ENCODE measurements at places on chromosomes 1 and 21. TPM values are rescaled to one million over a fixed set of nuclear protein-coding genes. Genes with fewer than 3 reads are reported as not detected.

GRCh38 chr1:248805876-248806275 is 19.8 kb downstream of the SH3BP5L start:
- no peak for DNase-seq
- H3K36me3 ChIP-seq = no peaks in the 10 kb centered on the region
- no peak overlapping the region for H3K4me3 ChIP-seq
- peak overlapping the region; percentile 79 for H3K27ac ChIP-seq

GRCh38 chr1:224217655-224218623 is 34.9 kb downstream of the DEGS1 start:
- H3K4me1 ChIP-seq = peaks cover 5% of the 10 kb centered on the region
- no peaks in the 10 kb centered on the region for H3K36me3 ChIP-seq

- no peak for DNase-seq
- H3K4me3 ChIP-seq = no peak overlapping the region
- no peaks in the 10 kb centered on the region for H3K4me1 ChIP-seq
- no peak overlapping the region for H3K27ac ChIP-seq
- no peaks in the 10 kb centered on the region for H3K27me3 ChIP-seq
Observed at GRCh38 chr1:241688940-241689368, 36.9 kb downstream of the WDR64 start.

The BTF3L4 gene
- 36.6 TPM for total RNA-seq

DNA sequence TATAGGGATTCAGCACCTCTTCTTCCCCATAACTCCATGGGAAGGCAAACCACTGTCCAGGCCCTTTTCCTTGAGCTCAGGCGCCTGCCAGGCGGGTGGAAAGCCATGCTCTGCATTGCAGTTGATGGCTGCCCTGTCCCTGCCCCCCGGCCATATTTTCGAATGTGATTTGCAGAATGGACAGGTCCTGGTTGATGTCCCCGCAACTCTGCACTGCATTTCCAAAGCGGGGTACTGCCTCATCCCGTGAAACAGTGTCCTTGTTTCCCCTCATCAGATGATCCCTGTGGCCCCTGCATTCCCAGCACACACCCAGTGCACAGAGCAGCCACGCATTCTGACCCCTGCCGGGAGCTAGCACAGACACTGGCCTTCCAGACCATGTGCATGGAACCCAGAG is 33.7 kb upstream of the SCMH1 start:
- DNase-seq = no peak
- H3K4me1 ChIP-seq = no peaks in the 10 kb centered on the region
- peaks cover 2% of the 10 kb centered on the region for H3K27me3 ChIP-seq
- H3K36me3 ChIP-seq = no peaks in the 10 kb centered on the region

The MLLT11 gene
- 7.0 TPM for total RNA-seq

GRCh38 chr1:54397090-54397591 is 9.1 kb downstream of the SSBP3 start:
- no peaks in the 10 kb centered on the region for H3K27me3 ChIP-seq
- no peak overlapping the region for H3K4me3 ChIP-seq
- DNase-seq = no peak
- no peak overlapping the region for H3K27ac ChIP-seq
- H3K36me3 ChIP-seq = peaks cover 50% of the 10 kb centered on the region
- peaks cover 3% of the 10 kb centered on the region for H3K4me1 ChIP-seq

The TNFRSF25 gene
- total RNA-seq = 0.46 TPM

The CHIA gene
- total RNA-seq = not detected

GRCh38 chr1:111603979-111604378 is 15.6 kb upstream of the RAP1A start:
- H3K27me3 ChIP-seq = no peaks in the 10 kb centered on the region
- H3K36me3 ChIP-seq = no peaks in the 10 kb centered on the region
- H3K4me3 ChIP-seq = no peak overlapping the region
- H3K27ac ChIP-seq = peak overlapping the region; percentile 98
- no peak for DNase-seq
- peaks cover 54% of the 10 kb centered on the region for H3K4me1 ChIP-seq

DNA sequence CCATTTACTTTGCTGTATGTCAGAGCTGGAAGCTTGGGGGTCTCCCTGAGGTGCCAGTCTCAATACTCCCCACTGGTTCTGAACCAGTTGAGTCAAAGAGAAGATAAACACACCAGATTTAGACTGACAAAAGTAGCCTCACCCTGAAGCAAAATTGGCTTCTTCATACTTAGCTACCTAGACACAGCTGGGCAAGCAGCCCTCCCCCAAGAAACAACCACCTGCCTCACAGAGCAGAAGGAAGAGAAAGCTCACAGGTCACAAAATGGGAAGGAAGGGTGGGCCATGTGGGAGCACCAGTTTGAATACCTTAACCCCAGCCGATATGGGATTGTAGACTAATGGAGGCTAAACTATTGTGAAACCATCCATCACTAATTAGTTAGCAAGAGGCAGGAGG is 24.6 kb upstream of the MYSM1 start:
- no peak overlapping the region for H3K4me3 ChIP-seq
- H3K27me3 ChIP-seq = no peaks in the 10 kb centered on the region
- no peak overlapping the region for H3K27ac ChIP-seq
- DNase-seq = no peak
- no peaks in the 10 kb centered on the region for H3K36me3 ChIP-seq

DNA sequence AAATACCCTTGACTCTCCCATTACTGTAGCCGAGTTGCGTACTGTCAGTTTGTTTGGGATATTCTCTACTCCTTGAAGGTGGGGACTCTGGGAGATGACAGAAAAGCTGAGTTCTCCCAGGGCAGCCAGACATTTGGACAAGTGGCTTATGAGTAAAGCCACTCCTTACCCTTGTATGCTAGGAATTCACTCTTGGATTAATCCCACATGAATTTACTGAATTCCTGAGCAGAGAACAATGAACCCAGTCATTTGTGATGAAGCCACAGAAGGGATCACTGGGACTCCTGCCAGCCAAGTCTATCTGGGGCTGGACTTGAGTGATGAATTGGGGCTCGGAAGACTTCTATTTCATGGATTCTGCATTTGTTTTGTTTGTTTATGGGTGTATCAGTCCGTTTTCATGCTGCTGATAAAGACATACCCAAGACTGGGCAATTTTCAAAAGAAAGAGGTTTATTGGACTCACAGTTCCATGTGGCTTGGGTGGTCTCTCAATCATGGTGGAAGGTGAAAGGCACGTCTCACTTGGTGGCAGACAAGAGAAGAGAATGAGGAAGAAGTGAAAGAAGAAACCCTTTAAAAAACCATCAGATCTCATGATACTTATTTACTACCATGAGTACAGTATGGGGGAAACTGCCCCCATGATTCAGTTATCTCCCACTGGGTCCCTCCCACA is 25.1 kb downstream of the C1orf116 start:
- H3K27ac ChIP-seq = no peak overlapping the region
- H3K4me3 ChIP-seq = no peak overlapping the region
- no peaks in the 10 kb centered on the region for H3K4me1 ChIP-seq

The LMOD1 gene
- 0.15 TPM for total RNA-seq

GRCh38 chr1:181947441-181947840 is 114.1 kb downstream of the ZNF648 start:
- no peaks in the 10 kb centered on the region for H3K36me3 ChIP-seq
- no peaks in the 10 kb centered on the region for H3K27me3 ChIP-seq
- DNase-seq = no peak
- no peak overlapping the region for H3K27ac ChIP-seq

The FABP3 gene
- total RNA-seq = not detected

DNA sequence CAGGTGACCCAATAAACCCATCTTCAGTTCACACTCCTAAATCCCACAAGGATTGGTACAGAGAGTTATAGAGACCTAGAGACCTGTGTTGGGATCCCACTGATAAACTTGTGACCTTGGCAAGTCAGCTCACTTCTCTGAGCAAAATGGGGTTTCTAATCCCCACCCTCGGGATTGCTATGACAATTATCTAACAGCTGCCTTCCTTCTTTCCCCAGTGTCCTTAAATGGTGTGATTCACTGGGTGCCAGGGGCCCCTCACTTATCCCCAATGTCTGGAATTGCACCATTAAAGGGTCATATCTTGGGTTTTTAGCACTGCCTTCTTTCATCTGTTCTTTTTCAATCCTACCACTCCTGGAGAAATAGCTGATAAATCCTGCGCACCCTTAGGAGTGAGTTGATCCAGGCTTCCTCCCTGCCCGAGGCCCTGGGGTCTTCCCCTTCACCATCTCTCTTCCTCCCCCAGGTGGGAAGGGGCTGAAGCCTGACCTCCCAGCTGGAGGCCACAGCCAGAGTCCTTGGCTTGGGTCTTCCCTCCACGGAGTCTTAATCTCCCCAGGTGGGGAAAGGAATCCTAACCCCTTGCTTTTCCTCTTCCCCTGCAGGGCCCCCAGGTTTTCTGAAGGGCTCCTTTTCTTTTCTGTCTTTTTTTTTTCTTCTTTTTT is 39.7 kb downstream of the LACTBL1 start:
- H3K4me1 ChIP-seq = no peaks in the 10 kb centered on the region
- no peak overlapping the region for H3K27ac ChIP-seq
- H3K36me3 ChIP-seq = no peaks in the 10 kb centered on the region
- no peak for DNase-seq

- no peak overlapping the region for H3K4me3 ChIP-seq
- H3K27ac ChIP-seq = no peak overlapping the region
- H3K27me3 ChIP-seq = no peaks in the 10 kb centered on the region
- H3K4me1 ChIP-seq = no peaks in the 10 kb centered on the region
Observed at GRCh38 chr1:17559615-17560419, 20.3 kb downstream of the ARHGEF10L start.

- H3K4me1 ChIP-seq = peaks cover 4% of the 10 kb centered on the region
- no peak overlapping the region for H3K27ac ChIP-seq
- H3K27me3 ChIP-seq = no peaks in the 10 kb centered on the region
Observed at GRCh38 chr1:109479311-109479710, 4.4 kb upstream of the ATXN7L2 start.

The G0S2 gene
- total RNA-seq = 0.24 TPM

The KRTAP20-2 gene
- not detected for total RNA-seq

DNA sequence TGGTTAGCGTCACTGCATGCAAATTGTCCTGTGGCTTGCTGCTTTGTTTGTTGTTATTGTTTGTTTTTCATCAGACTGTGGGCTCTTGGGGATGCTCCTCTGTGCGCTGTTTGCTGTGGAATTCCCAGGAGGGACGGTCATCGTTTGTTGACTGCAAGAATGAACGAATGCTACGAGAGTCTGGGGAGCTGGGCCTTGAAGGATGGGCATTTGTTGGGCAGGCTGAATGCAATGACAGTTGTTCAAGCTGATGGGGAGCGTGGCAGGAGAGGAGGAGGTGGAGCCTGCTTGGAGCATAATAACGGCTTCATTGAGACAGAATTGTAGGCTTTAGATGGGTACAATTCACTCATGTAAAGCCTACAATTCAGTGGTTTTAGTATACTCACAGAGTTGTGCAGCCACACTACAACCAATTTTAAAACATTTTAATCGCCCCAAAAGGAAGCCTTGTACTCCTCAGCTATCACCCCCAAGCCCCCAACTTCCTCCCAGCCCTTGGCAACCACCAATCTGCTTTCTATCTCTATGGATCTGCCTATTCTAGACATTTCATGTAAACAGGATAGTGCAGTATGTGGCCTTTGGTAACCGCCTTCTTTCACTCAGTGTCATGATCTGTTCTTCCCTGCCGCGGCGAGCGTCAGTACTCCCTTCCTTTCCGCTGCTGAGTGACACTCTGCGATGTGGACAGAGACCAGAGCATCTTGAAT is 190.2 kb downstream of the CAMTA1 start:
- no peak overlapping the region for H3K27ac ChIP-seq
- H3K4me3 ChIP-seq = no peak overlapping the region
- H3K36me3 ChIP-seq = no peaks in the 10 kb centered on the region

- no peaks in the 10 kb centered on the region for H3K27me3 ChIP-seq
- H3K27ac ChIP-seq = no peak overlapping the region
Observed at GRCh38 chr1:77876884-77877283, 11.5 kb upstream of the NEXN start.

DNA sequence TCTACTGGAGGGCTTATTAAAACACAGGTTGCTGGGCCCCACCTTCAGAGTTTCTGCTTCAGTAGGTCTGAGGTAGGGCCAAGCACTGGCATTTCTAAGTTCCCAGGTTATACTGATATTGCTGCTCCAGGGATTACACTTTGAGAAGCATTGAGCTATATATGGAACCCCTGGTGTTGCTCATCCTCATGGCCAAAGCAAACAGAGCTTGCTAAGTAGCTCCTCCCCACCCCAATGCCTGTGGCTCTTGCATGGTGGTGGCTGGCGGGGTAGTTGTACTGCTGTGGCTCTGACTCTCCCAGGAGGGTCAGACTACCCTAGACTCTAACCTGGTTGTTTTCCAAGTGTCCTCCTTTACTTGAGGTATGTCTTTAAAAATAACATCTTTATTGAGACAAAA is 143.6 kb downstream of the SPATA46 start:
- no peaks in the 10 kb centered on the region for H3K27me3 ChIP-seq
- no peak overlapping the region for H3K4me3 ChIP-seq
- H3K36me3 ChIP-seq = no peaks in the 10 kb centered on the region
- peaks cover 8% of the 10 kb centered on the region for H3K4me1 ChIP-seq

The LAD1 gene
- total RNA-seq = 0.53 TPM

The FLG2 gene
- total RNA-seq = not detected

The LRRC38 gene
- not detected for total RNA-seq

GRCh38 chr1:75136195-75136815 is 2.1 kb downstream of the LHX8 start:
- DNase-seq = no peak
- no peak overlapping the region for H3K27ac ChIP-seq
- H3K27me3 ChIP-seq = peaks cover 9% of the 10 kb centered on the region

The FMO5 gene
- 0.10 TPM for total RNA-seq

The NCAM2 gene
- 0.13 TPM for total RNA-seq

DNA sequence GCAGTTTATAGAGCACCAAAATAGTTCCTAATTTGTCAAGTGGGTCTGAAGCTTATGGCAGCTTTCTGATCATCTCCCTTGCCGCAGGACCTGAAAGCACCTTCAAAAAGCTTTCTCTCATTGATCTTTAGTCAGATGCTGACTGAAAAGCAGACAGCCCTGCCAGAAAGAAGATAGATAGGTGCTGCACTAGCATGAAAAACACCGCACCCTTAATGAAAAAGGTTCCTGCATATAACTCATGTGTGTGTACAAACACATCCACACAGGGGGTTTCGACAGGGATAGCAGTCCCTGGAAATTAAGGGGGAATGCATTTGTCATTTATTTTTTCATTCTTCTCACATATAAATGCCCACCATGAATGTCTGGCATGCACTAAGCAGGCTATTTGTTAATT is 361.7 kb upstream of the SNX7 start:
- no peaks in the 10 kb centered on the region for H3K36me3 ChIP-seq
- H3K4me3 ChIP-seq = no peak overlapping the region
- no peaks in the 10 kb centered on the region for H3K4me1 ChIP-seq
- no peaks in the 10 kb centered on the region for H3K27me3 ChIP-seq

The UTS2 gene
- not detected for total RNA-seq

The E2F2 gene
- total RNA-seq = 24.0 TPM

DNA sequence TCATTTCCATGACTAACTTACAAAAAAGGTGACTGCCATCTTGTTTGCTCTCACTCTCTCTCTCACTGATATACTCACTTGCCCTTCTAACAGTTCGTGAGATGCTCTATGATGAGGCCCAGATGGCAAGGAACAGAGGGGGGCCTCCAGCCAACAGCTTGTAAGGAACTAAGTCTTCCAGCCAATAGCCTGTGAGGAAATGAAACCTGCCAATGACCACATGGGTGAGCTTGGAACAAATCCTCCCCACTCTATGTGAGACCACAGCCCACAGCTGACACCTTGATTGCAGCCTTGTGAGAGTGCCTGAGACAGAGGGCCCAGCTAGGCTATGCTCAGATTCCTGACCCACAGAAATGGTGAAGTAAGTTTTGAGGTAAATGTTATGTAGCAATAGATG is 153.7 kb downstream of the HHIPL2 start:
- H3K4me1 ChIP-seq = no peaks in the 10 kb centered on the region
- H3K27ac ChIP-seq = no peak overlapping the region
- H3K4me3 ChIP-seq = no peak overlapping the region
- no peak for DNase-seq
- H3K27me3 ChIP-seq = no peaks in the 10 kb centered on the region

GRCh38 chr1:9589144-9589718 is 520 bp downstream of the TMEM201 start:
- peaks cover 28% of the 10 kb centered on the region for H3K4me1 ChIP-seq
- peak overlapping the region; percentile 67 for H3K27ac ChIP-seq
